ENCODE measurements at places on chromosomes 7 and 10. TPM values are rescaled to one million over a fixed set of nuclear protein-coding genes. Genes with fewer than 3 reads are reported as not detected.

C7orf57 gene
- total RNA-seq: 5.8 TPM

CLEC5A gene
- total RNA-seq: under 0.01 TPM

GHRHR gene
- 2.8 TPM for total RNA-seq

ATRNL1 gene
- total RNA-seq: 592 TPM

ABCA13 gene
- total RNA-seq: 0.92 TPM

SCART1 gene
- total RNA-seq: 1.2 TPM

SLC26A5 gene
- 0.46 TPM for total RNA-seq

COBL gene
- total RNA-seq: 5.1 TPM

ADAM12 gene
- total RNA-seq: 8.8 TPM

TES gene
- 12.7 TPM for total RNA-seq

GARIN1A gene
- 0.92 TPM for total RNA-seq

ASB10 gene
- not detected for total RNA-seq

MOSPD3 gene
- total RNA-seq: 11.3 TPM

TEX47 gene
- total RNA-seq: not detected

GIMAP2 gene
- total RNA-seq: 6.7 TPM

OPTN gene
- total RNA-seq: 90.7 TPM
